GM18507 (cell line): ENCODE measurements at places on chromosomes 3 and 15.

DNA sequence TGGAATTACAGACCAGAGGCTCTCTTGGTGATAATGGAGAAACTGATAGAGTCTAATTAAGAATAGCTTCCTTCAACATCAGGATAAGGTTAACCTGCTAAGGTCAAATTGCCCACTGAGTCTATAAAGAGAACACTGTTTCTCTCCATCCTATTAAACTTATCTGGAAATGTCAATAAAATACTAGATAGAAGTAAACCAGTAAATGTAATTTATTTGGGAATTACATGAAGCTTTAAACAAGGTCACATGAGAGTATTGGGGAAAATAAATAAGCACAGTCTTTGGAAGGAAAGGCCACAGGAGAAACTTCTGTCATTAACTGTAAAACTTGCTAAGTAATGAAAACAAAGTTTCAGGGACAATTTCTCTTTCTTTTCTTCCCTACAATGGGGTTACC lies 118.5 kb downstream of the DPH6 start:
- DNase-seq: no peak

DNA sequence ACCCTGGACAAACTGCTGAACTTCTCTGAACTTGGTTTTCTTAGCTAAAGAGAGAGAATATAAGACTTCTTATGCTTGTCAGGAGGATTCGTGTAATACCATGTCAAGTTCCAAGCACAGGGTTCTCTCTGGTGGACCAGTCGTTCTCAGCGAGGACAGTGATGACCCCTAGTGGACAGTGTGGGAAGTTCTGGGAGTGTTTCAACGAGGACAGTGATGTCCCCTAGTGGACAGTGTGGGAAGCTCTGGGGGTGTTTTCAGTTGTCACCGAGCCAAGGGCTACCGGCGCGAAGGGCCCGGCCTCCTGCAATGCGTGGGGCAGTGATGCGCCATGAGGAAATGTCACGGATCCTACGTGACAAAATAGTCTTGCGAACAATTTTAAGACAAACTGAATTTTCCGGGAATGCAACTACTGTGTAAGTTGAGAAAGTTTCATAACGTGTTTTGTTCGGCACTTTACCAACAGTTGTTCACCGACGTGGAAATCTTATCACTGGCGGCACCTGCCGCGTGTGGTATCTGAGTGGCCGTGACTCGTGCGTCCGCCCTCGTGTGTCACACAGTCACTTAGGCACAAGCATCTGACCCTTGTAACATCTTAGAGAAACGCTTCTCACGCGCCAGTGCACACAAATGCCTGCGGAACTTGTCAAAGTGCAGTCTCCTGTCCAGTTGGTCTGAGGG lies 39.3 kb upstream of the MUC4 start:
- DNase-seq: peak; percentile 77

DNA sequence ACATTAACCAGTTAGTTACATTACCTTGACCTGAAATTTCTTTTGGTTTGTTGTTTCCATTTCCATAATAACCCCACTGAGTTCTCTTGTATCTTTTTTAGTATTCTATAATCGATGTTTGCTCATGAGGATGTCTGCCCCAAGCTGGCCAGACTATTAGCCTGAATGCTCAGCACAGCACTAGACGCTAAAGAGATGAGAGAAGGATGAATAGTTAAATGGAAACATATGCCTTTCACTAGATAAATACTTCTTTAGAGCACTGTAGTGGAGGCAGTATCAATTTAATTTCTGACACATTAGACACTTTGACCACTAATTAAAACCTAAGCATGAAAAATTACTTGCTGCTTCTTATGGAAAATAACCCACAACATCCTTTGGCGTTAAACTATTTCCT lies 654.9 kb upstream of the KCNMB2 start:
- DNase-seq: no peak

- DNase-seq: no peak
These were observed 160.1 kb downstream of the RSRC1 start for GRCh38 chr3:158269942-158270341.

- no peak for DNase-seq
These were observed 18.3 kb downstream of the LMCD1 start for GRCh38 chr3:8519774-8520448.

GRCh38 chr3:169644750-169645149 lies 18.8 kb downstream of the MECOM start:
- no peak for DNase-seq

DNA sequence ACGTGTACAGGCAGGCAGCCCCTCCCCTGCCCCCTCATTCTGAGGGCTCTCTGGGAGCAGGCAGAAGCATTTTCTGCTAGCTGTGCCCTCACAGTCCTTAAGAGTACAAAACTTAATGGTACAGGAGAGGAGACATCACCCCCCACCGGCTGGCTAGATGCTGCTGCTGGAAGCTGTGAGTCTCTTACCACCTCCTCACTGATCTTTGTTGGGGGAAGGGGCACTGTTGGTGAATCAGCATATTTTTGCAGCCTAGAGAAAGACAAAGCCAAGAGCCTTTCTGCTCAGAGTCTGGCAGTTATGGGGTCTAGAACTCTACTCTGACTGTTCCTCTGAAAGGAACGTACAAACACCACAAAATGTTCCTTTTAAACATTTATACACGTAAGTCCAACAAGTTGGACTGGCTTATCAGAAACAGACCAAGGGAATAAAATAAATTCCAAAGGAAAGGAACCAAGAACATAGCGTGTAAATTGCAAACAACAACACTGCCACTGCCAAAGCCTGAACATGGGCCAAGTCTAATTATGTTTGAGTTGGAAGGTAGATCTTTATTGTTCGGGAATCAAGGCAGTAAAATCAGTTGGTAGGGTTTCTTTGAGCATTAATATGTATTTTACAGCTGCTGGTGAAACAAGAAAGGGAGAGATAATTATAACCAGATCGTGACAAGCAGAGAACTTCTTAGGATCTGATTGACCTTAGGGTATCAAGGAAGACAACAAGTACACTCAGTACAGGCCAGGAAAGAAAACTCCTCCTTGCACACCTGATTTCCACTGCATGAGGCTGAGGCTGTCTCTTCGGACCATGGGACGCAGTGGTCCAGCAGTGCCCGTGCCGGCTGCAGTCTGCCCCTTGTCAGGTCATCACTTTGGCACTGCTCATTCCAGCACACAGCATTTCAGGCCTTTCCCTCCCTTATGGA lies 27.4 kb downstream of the CLK3 start:
- no peak for DNase-seq

GRCh38 chr3:31268868-31269267 lies 263.9 kb upstream of the STT3B start:
- DNase-seq: no peak

- no peak for DNase-seq
These were observed 20.4 kb downstream of the STARD5 start for GRCh38 chr15:81303244-81304225.

DNA sequence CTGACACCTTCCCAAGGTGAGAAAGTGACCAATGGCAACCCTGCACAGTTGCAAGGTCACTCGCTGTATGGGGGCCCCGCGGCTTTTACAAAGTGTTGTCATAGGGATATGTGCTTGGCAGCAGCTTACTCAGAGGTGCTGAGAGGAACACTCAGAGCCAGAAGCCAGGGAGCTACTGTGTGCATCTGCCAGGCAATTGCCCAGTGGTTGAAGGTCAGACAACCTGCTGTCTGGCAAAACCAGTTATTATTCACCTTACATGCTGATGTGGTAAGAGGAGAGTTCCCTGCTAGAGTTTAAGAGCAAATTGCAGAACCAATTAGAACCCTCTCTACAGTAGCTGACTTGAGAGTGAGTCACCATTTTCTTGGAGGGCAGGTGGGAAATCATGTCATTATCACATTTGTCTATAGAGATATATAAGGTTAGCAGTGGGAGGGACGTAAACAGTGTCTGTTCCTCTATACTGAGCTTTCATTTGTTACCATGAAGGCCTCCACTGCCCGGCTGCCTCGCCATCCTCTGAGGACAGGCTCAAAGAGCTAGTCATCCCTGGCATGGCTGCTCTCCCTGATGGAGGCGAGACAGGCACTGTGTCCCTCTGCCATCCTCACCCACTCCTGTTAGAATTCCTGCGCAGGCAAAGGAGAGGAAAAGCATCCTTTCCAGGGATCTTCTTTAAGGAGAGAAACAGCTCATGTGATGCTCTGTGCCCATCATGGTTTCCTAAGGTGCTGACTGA lies 274.4 kb downstream of the PLCL2 start:
- no peak for DNase-seq

DNA sequence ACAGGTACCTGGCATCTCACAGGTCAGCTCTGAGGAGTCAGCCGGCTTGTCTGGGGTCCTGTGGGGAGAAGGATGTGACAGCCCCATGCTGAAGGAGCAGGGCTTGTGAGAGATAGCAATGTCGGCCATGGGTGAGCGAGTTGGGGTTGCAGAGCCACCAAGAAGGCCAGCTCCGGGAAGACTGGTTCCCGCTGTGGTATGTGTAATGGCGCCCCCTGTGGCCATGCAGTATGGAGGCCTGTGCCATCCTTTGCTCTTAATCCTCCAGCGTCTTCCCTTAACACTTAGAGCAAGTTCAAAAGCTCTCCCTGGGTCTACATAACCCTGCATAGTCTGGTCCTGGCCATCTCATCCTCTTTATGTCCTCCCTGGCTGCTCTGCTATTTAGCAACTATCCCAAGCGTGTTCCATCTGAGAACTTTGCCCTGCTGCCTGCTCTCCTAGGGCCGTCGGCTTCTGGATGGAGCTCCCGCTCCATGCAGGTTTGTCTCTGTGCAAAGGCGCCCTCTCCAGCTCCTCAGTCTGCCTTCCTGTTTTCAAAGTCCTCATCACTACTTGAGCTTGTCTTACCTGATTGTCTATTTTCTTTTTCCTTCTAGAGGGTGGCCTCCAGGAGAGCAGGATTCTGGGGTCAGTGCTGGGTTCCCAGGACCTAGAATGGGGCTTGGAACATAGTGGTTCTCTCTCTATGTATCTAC lies 40.8 kb upstream of the IQCF6 start:
- DNase-seq: no peak

GRCh38 chr15:79960502-79961212 lies 10.3 kb downstream of the BCL2A1 start:
- DNase-seq: no peak

GRCh38 chr3:99647081-99647480 lies 8.7 kb downstream of the COL8A1 start:
- DNase-seq: no peak

DNA sequence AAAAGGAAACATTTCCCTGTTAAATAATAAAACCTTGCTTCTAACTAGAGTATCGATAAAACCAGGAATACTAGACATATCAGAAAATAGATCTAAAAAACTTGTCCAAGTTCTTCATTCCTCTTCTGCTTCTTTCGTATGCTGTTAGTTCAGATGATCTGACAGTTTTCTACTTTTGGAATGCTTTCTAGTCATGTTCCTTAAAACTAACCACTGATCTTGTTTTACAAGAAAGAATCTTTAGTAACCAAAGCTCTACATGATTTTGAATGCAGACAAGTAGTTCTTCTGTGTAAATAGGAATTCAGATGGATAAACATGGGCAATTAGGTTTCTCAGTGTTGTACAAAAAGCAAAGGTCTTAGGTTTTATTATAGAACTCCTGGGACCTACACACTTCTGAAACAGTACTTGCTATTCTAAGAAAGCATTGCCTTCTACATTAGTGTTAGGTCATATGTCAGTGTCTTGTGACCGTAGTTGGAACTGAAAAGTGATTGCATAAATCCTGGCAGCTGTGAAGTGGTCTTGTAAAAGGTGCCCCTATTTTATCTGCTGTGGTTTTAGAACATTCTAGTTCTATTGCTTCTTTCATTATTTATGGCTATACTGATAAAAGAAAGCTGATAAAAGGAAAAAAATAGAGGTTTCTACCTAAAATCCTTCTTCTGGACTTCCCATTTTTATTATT lies 40.7 kb downstream of the SNRK start:
- no peak for DNase-seq

DNA sequence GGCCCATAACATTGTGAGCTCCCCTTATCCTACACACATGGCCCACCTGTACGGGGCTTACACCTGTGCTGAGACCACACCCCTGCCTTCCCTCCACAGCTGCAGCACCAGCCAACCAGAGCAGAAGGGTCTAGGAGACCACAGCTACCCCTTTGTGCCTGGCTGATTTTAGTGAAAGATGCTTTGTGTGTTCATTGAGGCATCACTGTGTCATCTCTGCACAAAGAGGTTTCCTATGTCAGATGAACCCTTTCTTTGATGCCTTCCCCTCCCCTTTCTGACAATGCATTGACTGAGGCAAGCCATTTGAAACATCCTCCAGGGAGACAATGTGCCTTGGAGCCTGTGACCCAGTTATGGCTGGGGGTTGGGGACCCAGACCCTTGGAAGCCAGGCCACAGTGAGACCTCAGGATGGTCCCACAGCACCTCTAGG lies 54.9 kb upstream of the SLC7A14 start:
- DNase-seq: no peak

- no peak for DNase-seq
These were observed 156.0 kb upstream of the MCTP2 start for GRCh38 chr15:94075349-94075748.

DNA sequence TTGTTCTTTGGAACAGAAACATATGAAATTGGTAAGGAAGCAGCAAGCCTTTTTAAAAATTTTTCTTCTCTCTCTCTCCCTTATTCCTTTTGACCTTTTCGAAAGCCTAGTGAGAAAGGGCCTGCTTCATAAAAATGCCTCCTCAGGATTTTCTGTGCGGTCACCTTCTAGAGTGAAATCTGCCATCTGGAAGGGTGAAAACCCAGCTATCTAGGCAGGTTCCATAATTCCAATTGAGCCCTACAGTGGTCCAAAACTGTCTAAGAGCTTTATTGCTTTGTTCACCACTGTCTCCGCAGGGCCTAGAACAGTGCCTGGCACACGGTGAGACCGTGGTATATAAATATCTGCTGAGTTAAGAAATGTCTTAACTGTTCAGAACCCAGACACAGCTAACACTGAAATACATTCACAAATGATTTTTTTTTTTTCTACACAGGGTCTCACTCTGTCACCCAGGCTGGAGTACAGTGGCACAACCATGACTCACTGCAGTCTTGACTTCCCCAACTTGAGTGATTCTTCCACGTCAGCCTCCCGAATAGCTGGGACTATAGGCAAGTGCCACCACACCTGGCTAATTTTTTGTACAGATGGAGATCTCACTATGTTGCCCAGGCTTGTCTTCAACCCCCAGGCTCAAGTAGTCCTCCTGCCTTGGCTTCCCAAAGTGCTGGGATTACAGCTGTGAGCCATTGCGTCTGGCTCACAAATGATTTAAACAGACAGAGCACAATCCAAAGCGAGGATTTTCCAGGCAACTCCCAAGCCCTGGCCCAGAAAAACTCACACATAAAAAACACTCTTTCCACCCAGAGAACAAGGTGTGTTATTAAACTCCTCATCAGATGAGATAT lies 64.4 kb downstream of the FRMD4B start:
- no peak for DNase-seq

DNA sequence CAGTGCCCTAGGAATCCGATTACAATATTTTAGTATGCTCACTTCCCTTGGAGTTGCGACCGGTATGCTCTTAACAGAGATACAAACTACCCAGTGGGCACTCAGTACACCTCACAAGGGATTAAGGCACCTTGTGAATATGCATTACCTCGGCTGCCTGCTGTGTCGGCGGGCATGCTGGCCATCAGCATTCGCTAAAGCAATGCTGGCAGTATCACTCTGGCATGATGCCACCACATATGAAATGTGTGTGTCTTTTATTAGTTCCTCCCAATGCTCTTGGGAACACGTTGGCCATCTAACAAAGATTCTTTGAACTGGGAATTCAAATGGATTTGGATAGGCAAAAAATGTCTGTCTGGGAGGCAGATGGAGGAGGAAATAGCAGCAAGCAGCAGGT lies 67.4 kb upstream of the FOXB1 start:
- no peak for DNase-seq

- no peak for DNase-seq
These were observed 201.0 kb upstream of the GBE1 start for GRCh38 chr3:81962396-81962795.
